Subcutaneous adipose tissue (tissue), 4 donors: ENCODE measurements at places on chromosomes 7 and 10. TPM values are rescaled to one million over a fixed set of nuclear protein-coding genes. Genes with fewer than 3 reads are reported as not detected.

Gene OPN1SW
- not detected for total RNA-seq

Gene LEP
- total RNA-seq, result 1,039 TPM

Gene LRRC61
- 2.4 TPM for total RNA-seq

Gene SLC35G1
- total RNA-seq, result 3.4 TPM

Gene PON1
- not detected for total RNA-seq

Gene ADAP1
- 12.4 TPM for total RNA-seq

Gene ZNRF2
- total RNA-seq, result 19.5 TPM

Gene SFRP5
- total RNA-seq, result not detected

Gene PALD1
- total RNA-seq, result 4.5 TPM

Gene ABCB4
- total RNA-seq, result 0.88 TPM

Gene WEE2
- total RNA-seq, result not detected

Gene HTR7
- 0.65 TPM for total RNA-seq

Gene GDF2
- total RNA-seq, result not detected

Gene IFIT1B
- total RNA-seq, result not detected

Gene UBE2D4
- total RNA-seq, result 16.6 TPM

Gene ABCF2
- 30.9 TPM for total RNA-seq

Gene C10orf105
- total RNA-seq, result not detected

Gene OGA
- 233 TPM for total RNA-seq

Gene FERD3L
- not detected for total RNA-seq

Gene BLNK
- total RNA-seq, result 6.2 TPM

Gene EPDR1
- 30.4 TPM for total RNA-seq

Gene VAX1
- total RNA-seq, result not detected

Gene SAP25
- total RNA-seq, result 0.66 TPM

Gene GIMAP8
- 13.9 TPM for total RNA-seq

Gene BMPER
- total RNA-seq, result 4.0 TPM

Gene C10orf143
- total RNA-seq, result 1.1 TPM

Gene LRIT1
- total RNA-seq, result not detected

Gene ZNF365
- total RNA-seq, result not detected

Gene ZWINT
- total RNA-seq, result 6.8 TPM

Gene AQP1
- total RNA-seq, result 310 TPM

Gene NPC1L1
- total RNA-seq, result 3.2 TPM

Gene TMEM270
- total RNA-seq, result not detected
